Stimulated activated CD8-positive, alpha-beta memory T cell treated with anti-CD3 and anti-CD28 coated beads, Interleukin-15, amount 100 ng/mL, for 48 hours (primary cell): ENCODE measurements at places on chromosomes 1 and 21.

GRCh38 chr1:171754971-171755370, 13.1 kb upstream of the VAMP4 start:
- no peak for DNase-seq

DNA sequence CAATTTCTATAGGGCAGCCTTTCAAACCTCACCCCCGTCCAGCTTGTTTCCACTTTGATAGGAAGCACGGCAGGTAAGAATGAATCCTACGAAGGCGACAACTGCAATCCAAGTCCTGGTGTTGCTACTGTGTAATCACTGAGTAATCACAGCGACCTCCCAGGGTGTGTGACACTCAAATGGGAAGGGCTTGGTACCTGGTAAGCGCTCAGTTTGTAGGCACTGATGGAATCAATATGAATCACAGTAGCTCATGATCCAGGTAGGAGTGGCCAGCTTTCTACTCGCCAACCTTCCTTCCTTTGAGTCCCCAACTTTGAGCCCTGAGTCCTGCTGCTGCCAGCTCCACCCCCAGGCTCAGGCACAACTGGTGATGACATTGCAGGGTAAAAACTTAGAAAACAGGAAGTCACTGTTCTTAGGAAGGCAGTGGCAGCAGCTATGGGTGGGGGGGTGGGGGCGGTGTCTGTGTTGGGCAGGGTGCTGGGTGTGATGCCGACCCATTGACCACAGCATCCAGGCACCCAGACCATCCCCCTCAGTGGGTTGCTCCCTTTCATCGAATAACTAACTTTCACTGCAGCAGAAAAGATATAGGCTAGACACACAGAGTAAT, 70.7 kb downstream of the CD247 start:
- DNase-seq = peak; percentile 62

- DNase-seq = no peak
These were observed 6.3 kb upstream of the SRARP start for GRCh38 chr1:15997637-15998280.

DNA sequence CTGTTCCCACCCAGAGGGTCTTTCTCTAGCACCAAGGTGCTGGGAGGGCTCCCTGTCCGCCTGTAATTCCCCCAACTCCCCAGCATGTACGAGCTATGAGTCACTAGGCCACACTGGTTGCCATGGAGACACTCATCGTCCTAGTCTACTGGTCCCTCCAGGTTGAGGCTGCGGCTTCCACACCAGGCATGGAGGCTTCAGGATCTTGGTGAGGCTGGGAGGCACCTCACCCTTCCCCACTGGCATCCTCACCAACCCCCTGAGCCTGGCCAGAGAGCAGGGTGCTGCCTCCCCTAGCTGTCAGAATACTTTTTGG, 75.6 kb upstream of the KAZN start:
- no peak for DNase-seq

- DNase-seq = no peak
These were observed 283.0 kb downstream of the LRRIQ3 start for GRCh38 chr1:73914951-73915350.

DNA sequence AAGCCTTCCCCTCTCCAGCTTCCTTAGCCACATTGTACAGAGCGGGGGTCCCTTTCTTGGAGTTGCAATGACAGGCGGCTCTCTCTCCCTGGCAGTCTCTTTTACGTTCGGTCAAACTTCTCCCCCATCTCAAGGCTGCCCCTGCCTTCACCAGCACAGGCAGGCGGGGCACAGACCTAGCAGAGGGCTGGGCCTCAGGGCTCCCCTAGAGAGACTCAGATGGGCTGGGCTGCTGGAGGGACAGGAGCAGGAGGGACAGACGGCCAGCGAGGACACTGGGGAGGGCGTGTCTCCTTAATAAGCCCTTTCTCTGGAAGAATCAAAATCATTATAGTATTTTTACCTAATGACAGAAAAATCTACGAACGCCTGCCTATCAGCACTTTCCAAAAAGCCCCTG, 79.6 kb downstream of the CASZ1 start:
- no peak for DNase-seq
